ENCODE measurements at places on chromosomes 11 and 22.

DNA sequence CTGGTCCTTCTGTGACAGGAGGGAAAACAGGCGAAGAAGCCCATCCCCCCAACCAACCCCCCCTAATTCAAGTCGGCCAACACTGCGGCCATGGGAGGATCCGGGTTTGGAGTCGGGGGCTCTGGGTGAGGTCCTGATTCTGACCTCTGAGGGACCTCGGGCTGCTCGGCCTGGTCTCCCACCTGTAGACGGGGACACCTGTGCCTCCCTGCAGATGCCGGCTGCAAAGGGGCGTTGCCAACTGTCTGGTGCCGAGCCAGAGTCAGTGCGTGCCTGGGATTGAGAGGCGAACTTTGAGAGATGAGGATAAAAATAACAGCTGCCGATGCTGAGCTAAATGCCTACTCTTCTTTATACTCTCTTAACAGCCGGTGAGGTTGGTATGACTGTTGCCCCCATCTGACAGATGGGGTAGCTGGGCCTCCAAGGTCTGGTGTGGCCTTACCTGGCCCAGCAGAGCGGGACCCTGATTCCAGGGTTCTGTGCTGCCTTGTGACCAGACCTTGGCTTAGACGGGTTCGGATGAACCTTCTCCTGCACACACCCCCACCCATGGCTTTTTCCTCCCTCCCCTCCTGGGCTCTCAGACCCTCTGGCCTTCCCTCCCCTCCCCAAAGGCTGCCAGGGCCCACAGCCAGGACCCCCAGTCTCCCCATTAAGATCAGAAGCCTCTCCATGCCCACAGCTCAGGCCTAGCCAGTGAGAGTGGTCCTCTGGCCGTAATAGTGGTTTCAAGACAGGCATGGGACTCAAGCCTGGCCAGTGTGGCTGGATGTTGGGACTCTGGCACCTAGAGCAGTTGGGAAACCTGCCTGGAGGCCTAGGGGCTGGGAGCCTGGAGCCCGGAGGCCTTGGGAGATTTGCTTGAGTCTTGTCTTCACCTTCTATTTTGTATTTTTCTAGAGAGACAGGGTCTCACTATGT lies 41.7 kb downstream of the KCNJ4 start:
- no peak for DNase-seq

DNA sequence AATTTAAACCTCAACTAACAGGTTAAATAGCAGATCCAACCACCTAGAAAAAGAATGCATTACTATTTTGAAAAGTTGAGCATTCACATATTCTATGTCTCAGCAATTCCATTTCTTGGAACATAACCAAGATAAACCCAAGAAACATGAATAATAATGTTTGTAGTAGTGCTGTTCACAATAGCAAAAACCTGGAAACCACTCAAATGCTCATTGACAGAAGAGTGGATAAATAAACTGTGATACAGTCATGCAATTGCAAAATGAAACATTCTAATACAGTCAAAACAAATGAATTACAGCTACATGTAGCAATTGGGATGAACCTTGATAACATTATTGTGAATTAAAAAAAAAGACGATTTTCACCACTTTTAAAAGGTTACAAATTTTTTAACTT lies 162.8 kb upstream of the TMEM45B start:
- no peak for DNase-seq

GRCh38 chr22:23801238-23801821 lies 14.6 kb downstream of the SMARCB1 start:
- no peak for DNase-seq

- DNase-seq: no peak
Observed at GRCh38 chr11:97684486-97685439, 1295.0 kb downstream of the JRKL start.

GRCh38 chr11:111063726-111064517 lies 181.6 kb upstream of the POU2AF2 start:
- no peak for DNase-seq

- no peak for DNase-seq
Observed at GRCh38 chr11:102709201-102709945, 3.8 kb upstream of the MMP27 start.

DNA sequence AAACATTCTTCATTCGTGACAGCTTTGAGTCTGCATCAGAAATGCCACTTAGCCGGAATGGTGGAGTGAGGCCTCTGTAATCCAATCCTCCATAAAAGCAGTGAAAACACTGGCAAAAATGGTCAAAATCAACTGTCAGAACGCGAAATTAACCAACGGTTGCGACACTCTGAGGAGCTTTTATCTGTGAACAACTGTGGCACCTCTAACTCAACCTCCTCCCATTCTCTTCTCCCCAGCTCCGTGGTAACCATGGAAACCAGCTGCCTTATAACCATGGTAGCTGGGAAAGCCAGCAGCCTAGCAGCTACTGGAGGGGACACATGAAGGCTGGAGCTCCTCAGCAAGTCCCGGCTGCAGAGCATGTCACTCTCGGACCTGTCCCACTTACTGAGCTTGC lies 20.3 kb downstream of the AP2A2 start:
- no peak for DNase-seq

DNA sequence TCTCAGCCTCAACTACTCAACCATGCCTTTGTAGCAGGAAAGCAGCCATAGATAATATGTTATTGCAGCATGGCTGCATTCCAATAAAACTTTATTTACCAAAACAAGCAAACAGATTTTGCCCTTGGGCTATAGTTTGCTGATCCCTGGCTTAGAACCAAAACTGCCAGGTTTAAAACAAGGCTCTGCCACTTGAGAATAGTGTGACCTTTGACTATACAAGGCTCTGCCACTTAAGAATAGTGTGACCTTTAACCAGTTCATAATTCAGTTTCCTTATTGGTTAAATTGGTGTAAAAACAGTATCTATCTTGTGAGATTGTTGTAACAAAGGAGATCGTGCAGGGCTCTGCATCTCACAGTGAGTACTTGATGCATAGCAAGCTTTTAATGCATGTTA lies 217.3 kb upstream of the MTNR1B start:
- no peak for DNase-seq

DNA sequence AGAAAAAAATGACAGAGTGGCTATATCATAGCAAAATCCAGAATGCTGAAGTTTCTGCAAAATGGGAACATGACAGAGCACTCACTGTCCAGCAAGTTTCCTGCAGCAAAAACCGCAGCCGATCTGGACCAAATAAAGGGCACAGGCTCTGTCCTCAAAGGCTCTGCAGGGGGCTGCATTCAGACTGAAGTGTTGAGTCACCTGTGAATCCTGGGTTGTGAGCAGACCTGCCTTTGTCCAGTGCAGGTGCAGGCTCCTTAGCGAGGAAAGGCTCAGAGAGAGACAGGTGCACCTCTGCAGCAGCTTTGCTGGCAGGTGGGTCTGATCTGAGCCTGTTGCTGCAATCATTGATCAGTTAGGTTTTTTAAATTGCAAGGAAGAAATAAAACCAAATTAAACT lies 29.3 kb upstream of the NFAM1 start:
- no peak for DNase-seq

DNA sequence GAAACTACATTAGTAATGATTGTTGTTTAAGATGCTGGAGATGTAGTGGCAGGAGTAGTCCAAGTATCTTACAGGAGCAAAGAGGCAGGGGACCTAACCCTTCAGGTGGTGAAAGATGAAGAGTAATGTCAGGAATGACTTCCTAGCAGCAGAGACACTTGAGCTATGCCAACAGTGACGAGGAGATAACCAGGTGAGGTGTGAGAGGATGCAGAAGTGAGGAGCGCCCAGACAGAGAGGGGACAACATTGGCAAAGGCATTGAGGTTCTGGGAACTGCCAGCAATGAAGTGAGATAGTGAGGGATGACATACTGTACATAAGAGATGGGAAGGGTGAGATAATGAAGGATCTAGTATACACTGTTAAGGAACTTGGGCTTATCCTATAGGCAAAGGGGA lies 95.8 kb downstream of the NCAM1 start:
- DNase-seq: no peak

GRCh38 chr11:35237860-35238715 lies 99.1 kb downstream of the CD44 start:
- DNase-seq: peak; percentile 69

- no peak for DNase-seq
Observed at GRCh38 chr11:27194976-27195375, 154.4 kb downstream of the BBOX1 start.

DNA sequence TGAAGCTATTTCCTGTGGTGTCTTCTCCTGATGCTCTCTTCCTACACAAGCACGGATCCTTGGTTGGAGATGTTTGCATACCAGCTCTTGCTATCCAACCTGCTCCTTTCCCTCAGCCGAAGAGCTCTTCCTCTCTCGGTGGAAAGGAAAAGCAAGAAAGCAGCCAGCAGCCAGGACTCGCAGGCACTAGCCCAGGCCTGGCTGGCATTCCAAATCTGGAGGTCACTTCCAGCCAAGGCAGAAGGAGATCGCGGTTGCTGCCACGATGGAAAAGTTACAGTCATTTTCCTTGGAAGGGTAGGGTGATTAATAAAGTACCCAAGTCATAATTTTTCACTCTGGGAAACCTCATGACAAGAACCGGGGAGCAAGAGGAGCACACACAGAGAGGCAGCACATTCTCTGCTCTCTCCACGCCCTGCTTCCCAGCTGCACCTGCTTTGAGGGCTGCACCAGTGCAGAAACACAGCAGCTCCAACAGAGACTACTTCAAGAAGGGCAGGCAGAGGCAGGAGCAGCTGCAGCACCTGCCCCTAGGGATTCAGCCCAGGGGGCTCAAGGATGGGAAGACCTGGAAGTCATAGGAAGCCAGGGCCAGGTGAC lies 399.3 kb downstream of the CADM1 start:
- no peak for DNase-seq

DNA sequence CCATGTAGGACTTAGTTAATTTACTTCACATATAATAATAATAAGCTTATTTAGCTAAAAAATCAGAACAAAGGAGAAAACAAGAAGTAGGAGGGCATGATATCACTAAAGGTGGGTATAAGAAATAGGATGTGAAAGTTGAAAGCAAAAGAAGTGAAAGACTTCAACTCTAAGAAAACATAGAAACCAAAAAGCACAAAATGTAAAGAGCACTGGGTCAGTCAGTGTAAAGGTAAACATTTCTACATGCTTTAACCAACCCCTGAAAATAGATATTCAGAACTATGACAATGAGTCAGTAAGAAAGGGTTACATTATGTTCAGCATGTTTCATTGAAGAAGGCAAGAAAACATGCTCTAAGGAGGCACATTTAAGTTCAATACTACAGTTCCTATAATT lies 298.8 kb downstream of the SWAP70 start:
- peak; percentile 61 for DNase-seq

DNA sequence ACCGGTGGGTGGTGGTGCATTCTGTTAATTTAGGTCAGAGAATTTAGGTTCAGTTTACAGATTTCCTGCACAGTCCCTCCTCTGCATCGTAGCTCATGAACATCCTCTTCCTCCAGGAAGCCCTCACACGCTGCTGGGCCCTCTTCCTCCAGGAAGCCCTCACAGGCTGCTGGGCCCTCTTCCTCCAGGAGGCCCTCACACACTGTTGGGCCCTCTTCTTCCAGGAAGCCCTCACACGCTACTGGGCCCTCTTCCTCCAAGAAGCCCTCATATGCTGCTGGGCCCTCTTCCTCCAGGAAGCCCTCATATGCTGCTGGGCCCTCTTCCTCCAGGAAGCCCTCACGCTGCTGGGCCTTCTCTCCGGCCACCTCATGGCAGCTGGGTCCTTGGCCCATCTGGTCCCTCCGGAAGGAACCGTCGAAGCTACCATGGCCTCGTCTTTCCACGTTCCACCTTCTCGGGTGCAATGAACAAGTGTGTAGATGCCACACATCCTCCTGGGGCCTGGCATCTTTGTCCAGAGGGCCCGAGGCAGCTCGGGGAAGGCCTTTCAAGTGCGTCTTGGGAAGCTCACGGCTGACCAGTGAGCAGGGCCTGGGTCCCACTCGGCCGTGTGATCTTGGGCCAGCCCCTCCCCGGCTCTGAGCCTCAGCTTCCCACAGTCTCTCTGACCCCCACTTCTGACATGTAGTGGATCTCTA lies 58.9 kb upstream of the PPARA start:
- DNase-seq: no peak

GRCh38 chr11:103499710-103500340 lies 390.6 kb downstream of the DYNC2H1 start:
- DNase-seq: no peak

DNA sequence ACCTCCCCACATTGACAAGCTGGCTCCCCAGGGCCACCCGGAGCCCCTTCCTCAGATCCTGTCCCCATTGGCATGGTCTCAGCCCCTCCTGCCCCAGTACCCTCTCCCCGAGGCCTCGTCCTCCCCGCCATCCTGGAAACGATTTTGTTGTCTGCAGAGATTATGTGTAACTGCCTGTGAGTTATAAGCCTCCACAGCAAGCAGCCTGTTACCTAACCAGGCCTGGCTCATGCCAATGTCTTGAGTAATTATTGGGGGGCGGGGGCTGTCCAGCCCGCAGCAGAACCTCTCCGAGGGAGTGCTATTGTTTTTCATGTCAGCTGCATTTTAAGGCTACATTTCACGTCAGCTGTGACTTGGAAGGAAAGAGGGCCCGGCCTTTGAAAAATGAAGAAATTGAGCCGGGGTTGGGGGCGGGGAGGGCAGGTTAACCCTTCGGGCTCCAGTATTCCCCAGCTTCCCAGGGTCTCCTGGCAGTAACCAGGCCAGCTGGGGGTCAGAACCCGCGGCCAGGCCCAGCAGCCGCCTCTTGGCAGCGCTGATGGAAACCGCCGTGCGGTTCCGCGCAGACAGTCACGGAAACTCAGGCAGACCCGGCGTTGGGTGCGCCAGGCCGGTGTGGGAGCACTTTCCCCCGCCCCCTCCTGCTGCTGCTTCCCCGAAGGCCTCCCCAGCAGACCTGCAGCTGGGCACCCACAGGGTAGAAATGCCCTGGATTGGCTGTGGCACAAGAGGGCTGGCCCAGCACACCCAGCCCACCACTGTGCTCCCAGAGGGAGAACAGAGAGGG lies 59.5 kb downstream of the CDKN1C start:
- DNase-seq: no peak

DNA sequence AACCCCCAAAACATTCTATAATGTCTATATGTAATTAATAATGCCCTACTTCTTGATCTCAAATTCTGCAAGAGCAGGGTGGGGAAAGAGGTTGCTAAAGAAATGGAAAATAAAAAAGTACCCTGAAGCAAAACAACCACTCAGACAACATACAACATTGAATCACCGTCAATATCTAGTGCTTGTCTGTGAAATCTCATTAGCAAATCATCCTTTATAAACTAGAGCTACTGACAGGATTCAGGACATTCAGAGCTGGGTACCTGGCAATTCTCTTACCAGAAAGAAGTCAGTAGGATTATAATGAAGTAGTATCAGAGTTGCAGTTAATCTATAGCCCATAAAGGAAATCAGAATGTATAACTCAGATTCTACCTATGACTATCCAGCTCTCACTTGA lies 143.2 kb downstream of the CADM1 start:
- no peak for DNase-seq

- DNase-seq: no peak
Observed at GRCh38 chr11:121670805-121671282, 218.1 kb upstream of the SORL1-AS1 start.

- DNase-seq: no peak
Observed at GRCh38 chr11:110434952-110435779, 5.4 kb downstream of the FDX1 start.

All from GM12864 (cell line).